ENCODE measurements at places on chromosomes 2 and 18. TPM values are rescaled to one million over a fixed set of nuclear protein-coding genes. Genes with fewer than 3 reads are reported as not detected.

DNA sequence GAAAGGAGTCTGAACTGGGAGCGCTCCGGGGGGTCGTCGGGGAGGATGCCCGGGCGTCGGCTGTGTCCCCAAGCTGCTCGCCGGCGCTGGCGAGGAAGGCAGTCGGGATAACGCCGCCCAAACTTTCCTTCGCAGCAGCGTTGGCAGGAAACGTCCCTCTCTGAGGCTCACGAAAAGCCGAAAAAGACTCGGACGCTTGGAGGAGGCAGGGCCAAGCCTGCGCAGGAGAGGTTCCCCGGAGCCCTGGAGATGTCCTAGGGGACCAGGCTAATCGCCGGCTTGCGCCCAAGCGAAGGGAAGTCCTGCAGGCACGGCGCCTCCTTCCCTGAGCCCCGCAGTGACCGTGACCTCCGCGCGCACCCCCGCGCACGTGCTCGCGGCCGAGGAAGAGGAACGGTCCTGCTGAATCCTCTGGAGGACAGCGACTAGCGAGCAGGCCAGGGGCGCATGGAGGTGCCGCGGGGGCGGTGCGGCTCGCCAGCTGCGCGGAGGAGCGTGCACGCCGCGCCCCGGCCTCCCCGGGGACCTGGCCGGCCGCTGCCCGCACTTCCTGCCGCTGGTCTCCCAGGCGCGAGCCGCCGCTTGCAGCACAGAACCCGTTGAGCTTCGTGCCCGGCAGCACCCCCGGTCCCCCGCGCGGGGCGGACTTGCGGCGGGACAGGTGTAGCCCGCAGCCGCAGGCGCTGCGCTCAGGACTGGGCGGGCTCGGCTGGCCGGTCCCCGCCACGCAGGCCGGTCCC, at the start of gene SH3RF3:
Gene SH3RF3 (plus strand): TSS at position 590 of the 740 bp plus-strand sequence.
- no peak for DNase-seq

DNA sequence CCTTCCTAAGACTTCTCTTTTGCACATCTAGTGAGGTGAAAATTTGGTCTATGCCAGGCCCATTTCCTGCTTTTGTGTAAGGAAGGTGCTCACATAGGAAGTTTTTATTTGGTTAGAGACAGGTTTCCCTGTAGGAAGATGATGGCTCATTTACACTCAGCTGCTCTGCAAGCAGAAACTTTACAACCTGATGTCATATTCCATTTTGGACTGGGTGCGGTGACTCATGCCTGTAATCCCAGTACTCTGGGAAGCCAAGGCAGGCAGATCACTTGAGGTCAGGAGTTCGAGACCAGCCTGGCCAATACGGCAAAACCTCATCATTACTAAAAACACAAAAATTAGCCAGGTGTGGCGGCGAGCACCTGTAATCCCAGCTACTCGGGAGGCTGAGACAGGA, 35.8 kb downstream of the CASP10 start:
- DNase-seq: no peak

DNA sequence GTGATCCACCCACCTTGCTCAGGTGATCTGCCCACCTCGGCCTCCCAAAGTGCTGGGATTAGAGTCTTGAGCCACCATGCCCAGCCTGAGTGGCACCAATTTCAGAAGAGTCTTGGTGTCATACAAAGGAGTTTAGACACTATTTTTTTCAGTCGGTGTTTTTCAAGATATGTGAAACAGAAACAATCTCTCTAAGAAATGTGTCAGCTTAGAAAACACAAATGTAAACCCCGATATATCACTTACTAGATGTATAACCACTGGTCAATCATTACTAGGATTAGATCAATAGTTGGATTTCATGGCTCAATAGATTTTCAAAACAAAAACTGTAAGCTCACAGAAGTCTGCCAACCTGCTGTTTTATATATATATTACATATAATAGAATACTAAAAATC, 67.2 kb upstream of the FRZB start:
- DNase-seq: no peak

GRCh38 chr2:109560265-109560664, 53.5 kb downstream of the SEPTIN10 start:
- DNase-seq: no peak

GRCh38 chr2:125341353-125341752, 1314.6 kb upstream of the GYPC start:
- DNase-seq: no peak

DNA sequence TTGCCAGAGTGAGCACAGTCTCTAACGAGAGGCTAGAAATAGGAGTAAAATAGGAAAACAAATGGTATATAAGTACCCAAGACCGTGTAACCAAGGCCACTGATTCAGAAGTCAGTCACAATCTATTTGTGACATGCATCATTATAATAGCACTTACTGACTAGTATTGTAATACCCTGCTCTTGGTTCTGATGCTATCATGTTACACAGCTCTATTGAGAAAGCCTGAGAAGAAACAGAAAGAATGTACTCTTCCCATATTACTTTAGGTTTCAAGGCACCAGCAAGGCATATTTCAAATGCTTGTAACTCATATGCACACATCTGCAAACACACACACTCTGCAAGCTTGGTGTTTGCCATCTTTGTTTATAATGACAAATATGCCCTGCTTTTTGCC, 746.4 kb downstream of the SLC4A3 start:
- DNase-seq: no peak

GRCh38 chr2:134362152-134362668, 108.3 kb downstream of the MGAT5 start:
- no peak for DNase-seq

GRCh38 chr2:30472326-30472725, 25.3 kb downstream of the LCLAT1 start:
- DNase-seq: no peak

GRCh38 chr2:5818961-5819600, 126.9 kb downstream of the SOX11 start:
- DNase-seq: no peak

- no peak for DNase-seq
Observed at GRCh38 chr2:6957910-6958615, 40.9 kb downstream of the RNF144A start.

- no peak for DNase-seq
Observed at GRCh38 chr2:634636-635388, 42.4 kb downstream of the TMEM18 start.

DNA sequence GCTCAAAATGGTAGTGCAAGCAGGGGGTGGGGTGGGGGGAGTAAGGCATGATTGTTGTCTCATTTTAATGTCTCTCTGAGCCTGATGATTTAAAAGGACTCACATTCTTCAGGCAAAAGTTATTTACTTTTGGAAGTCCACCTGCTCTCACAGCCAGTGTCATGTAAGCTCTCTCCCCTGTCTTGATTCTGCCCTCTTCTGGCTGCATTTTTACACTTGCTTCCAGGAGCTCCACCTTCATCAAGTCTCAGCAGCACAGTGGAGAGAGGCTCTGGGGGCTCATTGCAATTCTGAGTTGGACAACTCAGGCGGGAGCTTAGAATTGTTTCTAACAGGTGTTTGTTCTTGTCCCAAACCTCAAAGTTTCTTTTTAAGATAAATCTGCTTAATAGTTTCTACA, 39.2 kb downstream of the GNAL start:
- no peak for DNase-seq

DNA sequence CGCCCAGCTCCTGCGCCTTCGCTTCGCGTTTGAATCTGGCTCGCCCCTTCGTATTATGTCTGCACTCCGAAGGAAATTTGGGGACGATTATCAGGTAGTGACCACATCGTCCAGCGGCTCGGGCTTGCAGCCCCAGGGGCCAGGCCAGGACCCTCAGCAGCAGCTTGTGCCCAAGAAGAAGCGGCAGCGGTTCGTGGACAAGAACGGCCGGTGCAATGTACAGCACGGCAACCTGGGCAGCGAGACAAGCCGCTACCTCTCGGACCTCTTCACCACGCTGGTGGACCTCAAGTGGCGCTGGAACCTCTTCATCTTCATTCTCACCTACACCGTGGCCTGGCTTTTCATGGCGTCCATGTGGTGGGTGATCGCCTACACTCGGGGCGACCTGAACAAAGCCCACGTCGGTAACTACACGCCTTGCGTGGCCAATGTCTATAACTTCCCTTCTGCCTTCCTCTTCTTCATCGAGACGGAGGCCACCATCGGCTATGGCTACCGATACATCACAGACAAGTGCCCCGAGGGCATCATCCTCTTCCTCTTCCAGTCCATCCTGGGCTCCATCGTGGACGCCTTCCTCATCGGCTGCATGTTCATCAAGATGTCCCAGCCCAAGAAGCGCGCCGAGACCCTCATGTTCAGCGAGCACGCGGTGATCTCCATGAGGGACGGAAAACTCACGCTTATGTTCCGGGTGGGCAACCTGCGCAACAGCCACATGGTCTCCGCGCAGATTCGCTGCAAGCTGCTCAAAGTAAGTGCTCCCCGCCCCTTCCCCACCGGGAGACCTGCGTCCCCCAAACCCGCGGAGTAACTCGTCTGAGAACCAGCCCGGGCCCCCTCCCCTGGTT, 453 bp downstream of the KCNJ3 start:
- no peak for DNase-seq

GRCh38 chr2:241489733-241490680, 18.4 kb downstream of the STK25 start:
- no peak for DNase-seq

DNA sequence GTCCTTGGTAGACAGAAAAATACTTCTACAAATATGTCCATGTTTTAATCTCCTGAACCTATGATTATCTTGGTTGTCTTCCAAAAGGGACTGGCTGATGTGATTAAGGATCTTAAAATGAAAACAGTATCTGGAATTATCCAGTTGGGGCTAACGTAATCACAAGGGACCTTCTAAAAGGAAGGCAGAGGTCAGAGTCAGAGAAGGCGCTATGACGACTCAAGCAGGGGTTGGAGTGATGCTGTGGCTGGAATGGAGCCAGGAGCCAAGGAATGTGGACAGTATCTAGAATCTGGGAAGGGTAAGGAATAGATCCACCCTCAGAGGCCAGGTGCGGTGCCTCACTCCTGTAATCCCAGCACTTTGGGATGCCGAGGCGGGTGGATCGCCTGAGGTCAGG, 4.2 kb upstream of the USP14 start:
- no peak for DNase-seq

- DNase-seq: peak; percentile 74
Observed at GRCh38 chr2:196607073-196607472, 32.4 kb upstream of the CCDC150 start.

DNA sequence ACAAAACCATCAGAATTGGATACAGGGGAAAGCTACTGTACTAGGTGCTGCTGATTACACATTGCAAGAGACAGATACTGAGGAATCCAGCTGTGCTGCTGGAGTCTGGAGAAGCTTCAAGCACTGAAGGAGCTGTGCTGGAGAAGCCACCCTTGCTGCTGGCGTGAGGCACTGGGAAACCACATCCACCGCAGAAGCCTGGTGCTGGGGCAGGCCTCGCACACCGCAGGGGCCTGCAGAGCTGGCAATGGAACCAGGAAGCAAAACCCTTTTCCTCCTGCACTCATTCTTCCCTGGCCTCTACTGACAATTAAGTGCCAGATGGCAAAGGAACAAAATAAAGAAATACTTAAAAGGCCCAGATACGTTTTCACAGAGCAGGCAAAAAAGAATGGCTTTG, 94.4 kb upstream of the MSH6 start:
- no peak for DNase-seq

GRCh38 chr18:36130883-36131653, 1.4 kb downstream of the ELP2 start:
- no peak for DNase-seq

DNA sequence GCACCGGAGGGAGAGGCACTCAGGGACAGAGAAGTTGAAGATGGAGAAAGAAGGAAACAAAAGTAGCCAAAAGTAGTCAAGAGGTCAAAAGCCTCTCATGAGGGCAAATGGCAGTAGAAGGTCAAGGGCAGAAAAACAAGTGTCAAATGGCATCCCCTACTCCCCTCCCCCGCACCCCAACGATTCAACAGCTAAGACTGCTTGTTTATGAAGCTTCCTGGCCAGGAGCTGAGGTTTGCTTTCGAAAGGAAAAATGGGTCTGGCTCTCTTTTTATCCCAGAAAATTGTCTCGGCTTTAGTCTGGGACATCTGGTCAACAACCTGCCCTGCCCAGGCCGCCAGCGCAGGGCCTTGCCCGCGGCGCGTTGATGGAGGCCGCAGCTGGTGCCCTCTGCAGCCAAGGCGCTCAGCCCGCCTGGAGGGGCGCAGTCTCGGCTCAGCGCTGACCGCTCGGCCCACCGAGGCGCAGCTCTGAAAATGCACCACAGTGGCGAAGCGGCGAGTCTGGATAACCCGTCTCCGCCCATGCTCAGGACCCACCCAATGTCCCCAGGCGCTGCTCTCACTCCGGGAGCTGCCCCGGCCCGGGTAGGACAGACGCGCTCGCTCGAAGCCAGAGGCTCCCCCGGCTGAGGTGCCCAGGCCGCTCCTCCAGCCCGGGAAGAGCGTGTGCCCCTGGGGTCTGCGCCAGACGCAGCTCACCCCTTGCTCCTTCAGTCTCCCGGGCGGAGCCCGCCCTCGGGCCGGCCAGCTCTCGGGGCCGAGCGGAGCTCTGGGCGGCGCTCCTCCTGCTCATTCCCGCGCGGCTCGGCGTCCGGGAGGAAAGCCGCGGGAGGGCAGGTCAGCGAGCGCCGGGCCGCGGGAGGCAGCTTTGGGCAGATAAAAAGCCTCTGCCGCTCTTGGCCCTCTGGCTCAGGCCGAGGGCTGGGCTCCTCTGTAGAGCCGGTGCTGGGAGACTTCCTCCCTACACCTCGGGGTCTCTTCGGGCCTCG, 1.8 kb upstream of the TBR1 start:
- DNase-seq: no peak

GRCh38 chr2:60336442-60337141, 216.9 kb downstream of the BCL11A start:
- DNase-seq: no peak

GRCh38 chr2:104794441-104794840, 59.5 kb upstream of the POU3F3 start:
- DNase-seq: no peak

DNA sequence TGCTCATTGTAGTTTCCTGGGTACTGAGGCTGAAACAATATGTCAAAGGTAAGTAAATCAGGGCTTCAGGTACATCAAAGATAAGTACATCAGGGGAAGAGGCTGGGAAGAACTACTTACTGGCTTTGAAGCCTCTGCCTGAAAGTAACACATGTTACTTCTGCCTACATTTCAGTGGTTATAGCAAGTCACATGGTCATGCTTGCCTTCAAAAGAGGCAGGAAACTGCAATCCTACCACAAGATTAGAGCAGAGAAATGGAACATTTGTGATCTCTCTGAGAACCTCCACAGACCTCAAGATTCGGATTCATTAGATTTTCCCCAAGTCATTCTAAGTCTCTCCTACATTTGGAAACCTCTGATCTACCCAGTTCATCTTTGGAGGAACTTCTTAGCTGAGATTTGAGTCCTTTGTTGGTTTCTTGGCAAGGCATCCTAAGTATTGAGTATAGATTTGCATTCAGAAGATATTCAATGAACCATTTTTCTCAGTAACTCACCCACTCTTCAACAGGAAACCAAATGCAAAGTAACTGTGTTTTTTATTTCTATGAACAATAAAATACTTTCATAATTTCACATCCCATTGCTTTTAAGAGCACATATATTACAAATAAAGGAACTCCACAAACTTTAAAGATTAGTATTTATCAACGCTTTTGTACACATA, 48.5 kb upstream of the CCDC195 start:
- no peak for DNase-seq

The GPD2 gene
- 45.0 TPM for total RNA-seq

The SRD5A2 gene
- not detected for total RNA-seq

The GAD1 gene
- total RNA-seq: 0.13 TPM

The STON1 gene
- total RNA-seq: 10.5 TPM

The LIPG gene
- 57.5 TPM for total RNA-seq

The KCNG2 gene
- total RNA-seq: not detected

The FTCDNL1 gene
- total RNA-seq: 0.73 TPM

The SERPINB13 gene
- total RNA-seq: not detected

The MROH2A gene
- total RNA-seq: not detected

The CYP27A1 gene
- total RNA-seq: 10.9 TPM

The SCYGR5 gene
- total RNA-seq: not detected

The MYO1B gene
- total RNA-seq: 45.4 TPM
